Left cardiac atrium (tissue), 4 donors: ENCODE measurements at places on chromosomes 6 and 20. TPM values are rescaled to one million over a fixed set of nuclear protein-coding genes. Genes with fewer than 3 reads are reported as not detected.
A peak's percentile ranks its signal among the peaks of the same experiment; 100 is the strongest.

DNA sequence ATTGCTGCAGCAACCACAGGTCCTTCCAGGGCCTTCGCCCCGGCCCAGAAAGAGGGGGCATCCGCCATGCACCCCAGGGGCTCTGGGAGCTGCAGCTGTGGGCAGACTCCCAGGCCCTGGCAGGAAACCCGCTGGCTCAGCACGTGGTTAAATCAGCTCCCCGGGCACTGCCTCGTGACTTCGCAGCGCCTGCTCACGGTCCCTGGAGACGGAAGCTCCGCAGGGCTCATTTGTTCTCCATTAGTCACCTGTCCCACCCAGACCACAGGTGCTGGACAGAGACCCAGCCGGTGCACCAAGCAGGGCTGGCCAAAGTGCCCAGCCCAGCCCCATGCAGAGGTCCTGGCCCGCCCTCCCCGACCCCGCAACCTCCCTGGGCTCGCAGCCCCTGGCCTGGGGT is 14.7 kb downstream of the KCNQ2 start:
- peak; percentile 54 for DNase-seq

GRCh38 chr20:61308477-61308774 is 56.4 kb downstream of the CDH4 start:
- no peak for DNase-seq

DNA sequence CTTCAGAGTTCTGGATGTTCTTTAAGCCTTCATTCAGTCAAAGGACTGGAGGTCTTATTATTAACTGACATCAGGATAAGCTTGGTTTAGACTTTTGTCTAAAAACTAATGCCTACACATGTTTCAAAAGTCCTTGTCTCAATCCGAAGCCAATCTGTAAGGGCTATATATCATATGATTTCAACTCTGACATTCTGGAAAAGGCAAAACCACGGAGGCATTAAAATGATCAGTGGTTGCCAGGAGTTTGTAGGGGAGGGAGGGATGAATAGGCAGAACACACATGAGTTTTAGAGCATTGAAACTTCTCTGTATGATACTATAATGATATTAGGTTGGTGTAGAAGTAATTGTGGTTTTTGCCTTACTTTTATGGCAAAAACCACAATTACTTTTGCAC is 1285.8 kb upstream of the CITED2 start:
- no peak for DNase-seq

DNA sequence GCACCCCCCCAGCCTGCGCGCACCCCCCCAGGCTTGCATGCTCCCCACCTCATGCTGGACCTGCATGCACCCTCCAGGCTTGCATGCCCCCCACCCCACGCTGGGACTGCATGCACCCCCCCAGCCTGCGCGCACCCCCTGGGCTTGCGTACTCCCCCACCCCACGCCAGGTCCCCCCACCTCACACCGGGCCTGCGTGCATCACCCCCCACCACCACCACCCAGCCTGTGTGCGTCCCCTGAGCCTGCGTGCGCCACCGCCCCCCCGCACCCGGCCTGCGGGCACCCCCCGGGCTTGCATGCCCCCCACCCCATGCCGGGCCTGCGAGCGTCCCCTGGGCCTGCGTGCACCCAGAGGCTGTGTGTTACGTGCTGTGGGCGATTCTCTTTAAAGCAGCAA is 61.0 kb upstream of the SLCO4A1 start:
- DNase-seq = no peak

GRCh38 chr6:55277646-55278045 is 49.6 kb upstream of the GFRAL start:
- DNase-seq = no peak

GRCh38 chr20:57809661-57810172 is 99.9 kb upstream of the PMEPA1 start:
- DNase-seq = peak; percentile 36

DNA sequence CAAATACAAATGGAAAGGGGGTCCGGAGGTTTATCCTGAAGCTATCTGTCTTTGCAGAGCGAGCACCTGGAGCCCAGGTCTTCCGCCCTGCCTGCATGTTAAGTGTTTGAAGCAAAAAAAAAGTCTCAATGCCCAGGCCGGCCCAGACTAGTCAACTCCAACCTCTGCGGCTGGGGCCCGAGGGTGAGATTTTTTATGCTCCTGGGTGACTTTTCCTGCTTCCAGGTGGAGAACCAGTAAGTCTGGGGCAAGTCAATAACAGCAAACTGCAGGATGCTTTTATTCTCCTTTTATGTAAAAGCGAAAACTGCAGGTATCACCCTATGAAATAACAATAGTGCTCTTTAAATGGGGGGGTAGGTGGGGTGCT is 2.0 kb upstream of the ZBP1 start:
- DNase-seq = no peak

DNA sequence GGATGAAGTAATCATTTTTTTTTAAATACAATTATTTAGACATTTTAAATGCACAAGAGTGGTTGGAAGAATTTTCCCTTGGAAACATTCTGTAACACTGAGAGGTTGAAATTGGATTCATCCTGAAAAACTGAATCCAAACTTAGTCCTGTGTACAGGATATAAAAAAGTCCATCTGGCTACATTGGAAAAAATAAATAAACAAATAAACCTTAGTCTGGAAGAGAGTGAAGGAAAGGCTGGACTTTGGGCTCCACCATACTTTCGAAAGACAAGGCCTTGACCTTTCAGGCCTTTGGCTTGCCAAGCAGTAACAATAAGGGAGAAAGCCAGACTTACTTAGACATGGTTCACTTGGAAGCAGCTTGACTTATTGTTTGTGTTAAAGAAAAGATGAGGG is 664.3 kb downstream of the TENT5A start:
- no peak for DNase-seq

DNA sequence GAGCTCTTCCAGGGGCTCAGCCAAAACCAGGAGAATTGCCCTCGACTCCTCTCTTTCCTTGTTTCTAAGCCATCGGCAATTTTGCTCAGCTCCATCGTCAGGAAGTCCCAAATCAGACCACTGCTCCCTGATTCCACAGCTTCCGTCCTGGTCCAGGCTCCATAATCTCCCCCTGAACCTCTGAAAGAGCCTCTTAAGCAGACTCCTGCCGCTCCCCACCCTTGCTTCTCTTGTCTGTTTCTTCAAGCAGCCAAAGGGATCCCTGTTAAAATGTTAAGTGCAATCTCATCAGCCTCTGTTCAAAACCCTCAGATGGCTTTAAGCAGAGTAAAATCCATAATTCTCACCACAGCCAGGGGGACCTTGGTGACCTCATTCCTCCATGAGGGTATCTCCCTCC is 244.7 kb upstream of the SPTLC3 start:
- DNase-seq = no peak

- no peak for DNase-seq
Measured at GRCh38 chr6:139540276-139540675, 165.8 kb upstream of the CITED2 start.

- DNase-seq = no peak
Measured at GRCh38 chr6:82921258-82921657, 144.4 kb downstream of the UBE3D start.

Gene OOEP
- total RNA-seq = not detected

Gene CPNE1
- 69.1 TPM for total RNA-seq
